Activated B cell treated with CpG ODN at 0.5 μM for 24 hours (primary cell): ENCODE measurements at places on chromosomes 4 and X. TPM values are rescaled to one million over a fixed set of nuclear protein-coding genes. Genes with fewer than 3 reads are reported as not detected.

DNA sequence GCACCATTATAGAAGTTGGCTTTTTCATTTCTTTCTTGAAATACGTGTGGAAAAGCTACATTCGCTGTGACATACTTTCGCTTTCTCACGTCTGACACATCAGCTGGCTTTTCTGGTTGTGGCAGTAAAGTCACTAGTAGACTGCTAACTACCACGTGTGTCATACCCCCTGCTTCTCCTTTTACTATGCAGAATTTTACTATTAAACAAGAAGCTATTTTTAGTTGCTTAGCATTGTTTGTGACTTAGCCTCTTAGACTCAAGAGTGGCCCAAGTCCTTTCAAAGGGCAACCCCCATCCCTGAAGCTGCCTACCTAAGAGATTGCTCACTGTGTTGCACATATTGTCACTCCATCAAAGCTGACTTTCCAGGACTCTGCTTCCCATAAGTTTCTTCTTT, 2.1 kb upstream of the IL2 start:
- DNase-seq: no peak

- DNase-seq: no peak
Observed at GRCh38 chr4:134365852-134366251, 164.3 kb upstream of the PABPC4L start.

- no peak for DNase-seq
Observed at GRCh38 chr4:52572936-52573485, 86.1 kb downstream of the USP46 start.

DNA sequence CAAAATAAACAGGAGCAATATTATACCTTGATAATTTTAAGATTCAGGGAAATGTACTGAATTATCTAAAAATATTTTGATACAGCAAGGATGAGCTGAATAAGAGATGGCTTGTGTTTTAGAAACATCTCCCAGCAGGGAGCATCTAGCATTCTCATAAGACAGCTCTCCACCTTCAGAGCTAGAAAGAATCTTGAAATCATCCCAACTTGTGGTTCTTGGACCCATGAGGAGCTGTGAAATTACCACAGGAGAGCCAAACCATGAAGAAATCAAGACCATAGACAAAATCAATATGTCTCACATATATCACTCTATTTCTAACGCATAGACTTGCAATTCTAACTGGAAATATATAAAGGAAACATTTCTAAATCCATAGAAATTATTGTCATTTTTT, 210.6 kb upstream of the DKK2 start:
- DNase-seq: no peak

- no peak for DNase-seq
Observed at GRCh38 chr4:93147524-93148212, 680.9 kb upstream of the ATOH1 start.

DNA sequence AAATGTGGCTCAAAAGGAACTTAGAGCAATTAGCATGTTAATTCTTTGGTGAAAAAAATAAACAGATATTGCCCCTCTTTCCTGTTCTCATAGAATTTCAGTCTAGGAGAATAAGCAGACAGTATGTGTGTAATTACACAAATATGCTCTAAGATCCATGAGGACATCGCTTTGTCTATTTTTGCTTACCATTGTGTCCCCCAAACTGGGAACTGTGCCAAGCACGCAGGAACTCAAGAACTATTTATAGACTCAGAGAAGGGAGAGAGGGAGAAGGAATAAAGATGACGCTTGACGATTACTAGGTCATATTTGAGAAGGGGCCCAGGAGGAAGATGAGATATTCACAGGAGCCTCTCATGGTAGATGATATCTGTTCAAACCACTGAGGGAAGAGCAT, 692.6 kb downstream of the RAB28 start:
- no peak for DNase-seq

DNA sequence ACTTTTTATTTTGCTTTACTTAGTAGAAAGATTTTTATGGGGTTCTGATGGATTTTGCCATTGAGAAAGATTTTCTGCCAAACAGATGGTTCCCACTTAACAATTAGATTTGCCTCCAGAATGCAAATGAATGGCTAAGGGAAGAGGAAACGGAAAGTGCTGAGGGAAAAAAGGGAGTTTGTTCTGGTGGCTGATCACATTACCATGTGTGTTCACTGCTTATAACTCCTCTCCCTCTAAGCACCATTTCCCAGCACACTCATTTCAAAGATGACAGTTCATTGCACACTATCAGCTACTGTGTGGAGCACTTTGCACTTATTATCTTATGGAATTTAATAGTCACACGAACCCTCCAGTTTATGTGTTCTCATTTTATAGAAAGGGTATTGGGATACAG, 68.0 kb upstream of the GRID2 start:
- no peak for DNase-seq

- DNase-seq: no peak
Observed at GRCh38 chrX:7420717-7421116, 272.8 kb upstream of the PUDP start.

- no peak for DNase-seq
Observed at GRCh38 chr4:18394656-18395055, 373.1 kb upstream of the LCORL start.

The RNF150 gene
- total RNA-seq: not detected in 2 replicates

The RNF128 gene
- not detected in 2 replicates for total RNA-seq

The LGI2 gene
- not detected in 2 replicates for total RNA-seq

The SPP1 gene
- total RNA-seq: not detected in 2 replicates
